ENCODE measurements at places on chromosomes 3 and 15. TPM values are rescaled to one million over a fixed set of nuclear protein-coding genes. Genes with fewer than 3 reads are reported as not detected.
A peak's percentile ranks its signal among the peaks of the same experiment; 100 is the strongest.

- DNase-seq = no peak
Observed at GRCh38 chr3:25420885-25421284, 7.2 kb upstream of the RARB start.

GRCh38 chr3:23706111-23706510 is 99.6 kb upstream of the UBE2E1 start:
- DNase-seq = no peak

DNA sequence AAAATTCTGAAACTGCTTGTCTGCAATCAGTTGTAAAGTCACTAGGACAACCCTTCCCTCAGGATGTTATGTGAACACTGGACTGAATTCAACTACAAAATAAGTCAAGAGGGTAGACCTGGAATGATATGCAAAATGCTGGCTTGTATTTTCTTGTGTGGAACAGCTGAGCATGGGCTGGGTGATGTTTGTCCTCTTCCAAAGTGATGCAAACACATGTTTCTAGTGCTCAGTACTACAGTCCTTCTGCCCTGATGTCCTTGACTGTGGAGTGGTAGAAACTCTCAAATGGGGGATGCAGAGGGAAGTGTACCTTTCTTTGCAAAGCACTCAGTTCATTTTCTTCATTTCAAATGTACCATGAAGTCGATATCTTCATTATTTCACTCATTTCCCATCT is 258.6 kb downstream of the THSD4 start:
- DNase-seq = no peak

- no peak for DNase-seq
Observed at GRCh38 chr3:149233323-149233722, 11.7 kb upstream of the CP start.

- DNase-seq = no peak
Observed at GRCh38 chr3:36741285-36741684, 23.1 kb downstream of the DCLK3 start.

GRCh38 chr3:81951636-81952035 is 190.2 kb upstream of the GBE1 start:
- DNase-seq = no peak

GRCh38 chr3:4825436-4826236 is 153.6 kb upstream of the BHLHE40 start:
- DNase-seq = no peak

PLA2G4F gene
- total RNA-seq = 2.0 TPM

NR2F2 gene
- total RNA-seq = 22.9 TPM

DNA sequence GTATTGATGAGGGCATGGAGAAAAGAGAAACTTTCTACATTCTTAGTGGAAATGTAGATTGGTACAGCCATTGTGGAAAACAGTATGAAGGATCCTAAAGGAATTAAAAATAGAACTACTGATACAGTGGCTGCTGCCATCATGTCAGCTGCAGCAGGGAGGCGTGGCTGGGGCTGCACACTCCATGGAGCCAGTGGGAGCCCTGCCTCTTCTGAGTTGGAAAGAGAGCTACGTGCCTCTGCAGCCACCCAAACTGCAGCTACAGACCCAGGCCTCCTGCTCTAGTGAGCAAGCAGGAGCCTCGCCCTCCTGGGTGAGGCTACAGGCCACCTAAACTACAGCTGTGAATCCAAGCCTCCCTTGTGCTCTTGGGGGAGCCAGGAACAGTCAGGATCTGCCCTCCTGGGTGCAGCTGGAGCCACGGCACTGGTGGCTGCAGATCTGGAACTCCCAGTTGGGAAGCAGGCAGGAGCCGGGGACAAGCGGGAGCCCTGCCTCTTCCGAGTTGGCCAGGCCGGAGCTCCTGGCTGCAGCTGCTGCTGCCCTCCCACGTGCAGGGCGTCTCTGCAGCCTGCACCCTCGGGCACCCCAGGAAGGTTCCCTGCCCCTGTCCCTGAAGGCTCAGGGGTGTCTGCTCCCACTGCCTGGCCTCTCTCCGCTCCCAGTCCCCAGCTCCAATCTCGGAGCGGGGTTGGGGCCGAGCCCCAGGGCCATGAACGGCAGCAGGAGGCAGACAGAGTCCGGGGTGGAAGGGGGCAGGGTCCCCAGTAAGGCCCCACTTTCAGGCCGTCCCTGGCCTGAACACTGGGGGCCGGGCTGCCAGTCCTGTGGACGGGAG is 64.5 kb downstream of the THBS1 start:
- DNase-seq = no peak

- DNase-seq = no peak
Observed at GRCh38 chr3:168850109-168850508, 754.4 kb upstream of the GOLIM4 start.

TMEM45A gene
- total RNA-seq = 19.7 TPM

ZBED2 gene
- not detected for total RNA-seq

DNA sequence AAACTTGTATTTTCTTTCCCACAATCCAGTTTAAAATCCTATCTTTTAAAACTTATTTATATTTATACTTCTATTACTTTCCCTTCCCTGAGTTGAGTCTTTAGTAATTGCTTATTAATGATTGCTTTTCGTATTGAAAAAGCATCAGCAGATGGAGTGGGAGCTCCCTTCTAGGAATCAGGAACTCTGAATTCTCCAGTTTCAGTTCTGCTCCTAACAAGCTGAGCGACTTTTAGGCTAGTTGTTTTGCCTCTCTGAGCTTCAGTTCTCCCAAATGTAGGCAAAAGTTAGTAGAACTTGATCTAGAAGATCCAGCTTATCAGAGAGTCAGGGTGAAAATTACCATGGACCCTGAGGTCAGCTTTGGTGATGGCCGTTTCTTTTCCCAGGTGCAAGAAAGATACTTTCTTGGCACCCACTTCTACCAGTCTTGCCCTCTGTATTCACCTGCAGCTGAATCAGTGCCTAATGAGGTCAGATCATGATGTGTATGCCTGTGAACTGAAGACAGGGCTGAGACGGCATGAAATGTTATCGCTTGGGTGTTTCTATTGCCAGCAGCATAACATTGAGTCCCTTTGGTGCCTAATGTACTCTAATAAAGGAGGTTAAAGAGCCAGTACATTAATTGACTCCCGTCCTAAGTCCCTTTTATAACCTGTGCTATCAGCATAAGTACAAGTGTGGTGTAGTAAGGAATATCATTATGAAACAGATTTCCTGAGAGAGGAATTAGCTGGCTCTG is 194.5 kb upstream of the TBC1D5 start:
- no peak for DNase-seq

STAC gene
- 6.1 TPM for total RNA-seq

STRC gene
- 1.3 TPM for total RNA-seq

DNA sequence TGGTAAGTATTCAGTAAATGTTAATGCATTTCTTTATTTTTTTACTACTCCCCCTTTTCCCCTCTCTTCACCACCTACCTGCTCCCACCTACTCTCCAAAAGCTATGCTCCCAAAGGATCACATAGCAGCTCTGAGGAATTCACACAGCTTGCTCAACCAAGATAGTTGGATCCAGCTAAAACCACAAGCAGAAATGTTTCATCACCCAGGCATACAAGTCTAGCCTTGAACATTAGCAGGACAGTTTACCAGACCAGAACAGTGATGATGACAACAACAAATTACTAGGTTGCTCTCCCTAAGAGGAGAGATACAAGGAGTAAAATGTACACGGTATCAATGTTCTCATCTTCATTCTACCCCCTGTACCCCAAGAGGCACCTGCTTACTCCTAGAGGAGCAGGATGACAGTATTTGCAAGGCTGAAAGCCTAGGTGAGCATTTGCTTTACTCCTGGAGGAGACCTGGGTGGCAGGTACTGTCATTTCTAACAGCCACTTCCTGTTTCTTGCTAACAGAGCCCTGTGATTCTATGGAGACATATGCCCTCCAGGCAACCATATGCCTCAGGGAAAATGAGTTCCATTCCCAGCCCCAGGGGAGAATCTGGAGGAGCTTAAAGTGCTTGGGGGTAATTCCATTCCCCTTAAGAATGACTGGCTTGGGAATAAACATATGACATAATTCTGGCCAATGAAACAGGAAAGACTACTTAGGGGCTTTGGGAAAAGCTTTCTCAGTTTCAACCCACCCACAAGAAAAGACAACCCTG is 237.5 kb downstream of the NTRK3 start:
- DNase-seq = peak; percentile 31

GRCh38 chr3:72306800-72307341 is 521.9 kb upstream of the PROK2 start:
- no peak for DNase-seq

DNA sequence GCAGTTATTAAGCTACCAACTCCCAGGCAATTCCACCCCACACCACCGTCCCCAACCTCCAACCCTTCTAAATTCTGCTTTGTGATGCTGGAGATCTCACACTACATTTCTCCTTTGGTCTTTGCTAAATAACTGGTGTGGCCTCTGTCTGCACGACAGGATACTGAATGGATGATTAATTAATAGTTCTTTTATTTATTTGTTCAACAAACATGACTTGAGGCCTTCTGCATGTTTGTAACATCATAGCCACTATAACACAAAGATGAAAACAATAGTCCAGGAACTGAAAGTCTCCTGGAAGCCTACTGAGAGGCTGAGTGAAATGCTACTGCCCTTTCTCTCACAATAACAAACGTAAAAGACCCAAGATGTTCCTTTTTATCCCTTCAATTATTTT is 609.5 kb upstream of the UBE2E2 start:
- DNase-seq = no peak

GOLGA6L7 gene
- total RNA-seq = not detected
